Fibroblast of skin of right biceps (primary cell): ENCODE measurements at places on chromosomes 2 and 18.

- DNase-seq: peak; percentile 85
These were observed 85.0 kb downstream of the MARCHF4 start for GRCh38 chr2:216287251-216287650.

DNA sequence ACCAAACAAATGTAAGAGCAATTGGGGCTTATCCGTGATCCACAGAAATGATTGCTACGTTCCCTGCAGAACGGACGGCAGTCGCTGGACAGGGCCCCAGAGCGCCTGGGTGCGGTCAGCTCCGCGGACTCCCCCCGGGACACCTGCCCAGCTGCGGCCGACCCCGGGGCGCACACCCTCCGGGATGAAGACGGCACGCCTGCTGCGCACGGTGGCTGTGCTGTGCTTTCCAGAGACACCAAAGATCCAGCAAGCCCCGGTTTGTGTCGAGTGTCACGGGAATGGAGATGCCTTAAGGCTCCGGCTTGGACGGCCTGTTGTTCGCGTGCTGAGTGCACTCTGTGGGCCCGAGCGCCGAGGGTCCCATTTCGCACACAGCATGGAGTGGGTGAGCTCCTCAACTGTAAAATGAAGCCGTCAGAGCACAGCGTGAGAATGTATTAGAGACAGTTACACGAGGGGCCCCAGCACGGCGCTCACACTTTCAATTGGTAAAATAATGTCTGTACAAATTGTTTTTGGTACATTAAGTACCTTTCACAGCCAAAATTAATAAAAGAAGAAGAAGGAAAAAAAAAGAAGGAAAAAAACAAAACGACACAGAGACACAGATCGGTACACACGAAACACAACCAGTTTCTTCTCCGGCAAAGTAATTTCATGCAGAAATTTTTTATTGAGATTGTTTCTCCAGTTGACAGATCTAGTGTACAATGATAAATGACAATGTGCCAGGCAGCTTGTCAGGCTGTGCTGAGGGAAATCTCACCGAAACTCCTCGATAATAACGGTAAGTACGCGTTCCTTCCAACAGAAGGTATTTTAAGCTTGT is 615.8 kb upstream of the SALL3 start:
- no peak for DNase-seq

- DNase-seq: no peak
These were observed 73.2 kb upstream of the BOD1L2 start for GRCh38 chr18:57073501-57074187.

GRCh38 chr2:209913786-209914345 is 88.6 kb upstream of the RPE start:
- no peak for DNase-seq

GRCh38 chr2:220154304-220154703 is 526.9 kb downstream of the SLC4A3 start:
- no peak for DNase-seq

DNA sequence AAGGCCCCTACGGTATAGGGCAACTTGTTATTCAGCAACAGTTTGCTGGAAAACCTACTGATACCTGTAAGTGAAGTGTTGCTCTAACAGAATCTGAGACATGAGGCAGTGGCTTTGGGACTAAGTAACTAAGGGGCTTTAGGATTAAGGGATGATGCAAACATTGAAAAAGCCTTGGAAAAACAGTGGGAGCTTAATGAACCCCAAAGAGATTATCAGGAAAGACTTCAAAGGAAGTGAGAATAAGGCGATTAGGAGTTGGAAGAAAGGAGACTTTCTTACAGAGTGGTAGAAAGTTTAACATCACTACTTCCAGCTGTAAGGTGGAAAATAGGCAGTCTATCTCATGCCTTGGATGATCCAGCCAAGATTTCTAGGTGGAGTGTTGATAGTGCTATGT is 158.2 kb upstream of the TRIB2 start:
- DNase-seq: no peak
